ENCODE measurements at places on chromosomes 3 and 15.

DNA sequence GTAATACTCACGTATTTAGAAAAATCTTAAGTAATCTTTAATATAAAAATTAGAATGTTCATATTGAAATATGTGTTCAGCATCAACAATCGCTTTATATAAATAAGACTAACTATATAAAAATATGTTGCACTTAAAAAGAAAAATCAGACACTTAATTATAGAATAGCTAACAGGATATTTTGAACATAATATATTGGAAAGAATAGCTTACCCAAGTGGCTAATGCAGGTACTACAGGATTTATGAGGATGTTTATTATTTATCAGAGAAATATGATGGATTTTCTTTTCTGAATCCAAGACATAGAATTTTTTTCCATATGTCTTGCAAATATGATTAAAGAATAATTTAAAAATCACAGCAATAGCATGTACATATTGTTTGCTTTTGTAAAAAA lies 567.9 kb upstream of the GBE1 start:
- DNase-seq: no peak

GRCh38 chr15:101520395-101520794 lies 30.9 kb upstream of the PCSK6 start:
- DNase-seq: no peak

- no peak for DNase-seq
Measured at GRCh38 chr3:124993466-124993865, 58.9 kb upstream of the MUC13 start.

DNA sequence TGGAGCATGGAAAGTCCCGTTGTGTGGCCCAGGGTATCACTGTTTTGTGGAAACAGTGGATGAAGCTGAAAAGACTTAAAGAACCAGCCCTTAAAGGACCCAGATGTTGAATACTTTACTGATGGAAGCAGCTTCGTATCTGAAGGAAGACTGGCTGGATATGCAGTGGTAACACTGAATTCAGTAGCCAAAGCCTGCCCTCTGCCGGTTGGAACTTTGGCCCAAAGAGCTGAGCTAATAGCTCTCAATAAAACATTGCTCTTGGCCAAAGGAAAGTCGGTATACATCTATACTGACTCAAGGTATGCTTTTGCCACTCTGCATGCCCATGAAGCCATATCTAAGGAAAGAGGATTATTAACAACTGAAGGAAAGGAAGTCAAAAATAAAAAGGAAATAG lies 885.4 kb downstream of the PDCD6IP start:
- DNase-seq: peak; percentile 14

GRCh38 chr15:68643216-68643830 lies 64.5 kb downstream of the CORO2B start:
- no peak for DNase-seq

GRCh38 chr3:170757038-170757437 lies 113.0 kb downstream of the RPL22L1 start:
- no peak for DNase-seq

DNA sequence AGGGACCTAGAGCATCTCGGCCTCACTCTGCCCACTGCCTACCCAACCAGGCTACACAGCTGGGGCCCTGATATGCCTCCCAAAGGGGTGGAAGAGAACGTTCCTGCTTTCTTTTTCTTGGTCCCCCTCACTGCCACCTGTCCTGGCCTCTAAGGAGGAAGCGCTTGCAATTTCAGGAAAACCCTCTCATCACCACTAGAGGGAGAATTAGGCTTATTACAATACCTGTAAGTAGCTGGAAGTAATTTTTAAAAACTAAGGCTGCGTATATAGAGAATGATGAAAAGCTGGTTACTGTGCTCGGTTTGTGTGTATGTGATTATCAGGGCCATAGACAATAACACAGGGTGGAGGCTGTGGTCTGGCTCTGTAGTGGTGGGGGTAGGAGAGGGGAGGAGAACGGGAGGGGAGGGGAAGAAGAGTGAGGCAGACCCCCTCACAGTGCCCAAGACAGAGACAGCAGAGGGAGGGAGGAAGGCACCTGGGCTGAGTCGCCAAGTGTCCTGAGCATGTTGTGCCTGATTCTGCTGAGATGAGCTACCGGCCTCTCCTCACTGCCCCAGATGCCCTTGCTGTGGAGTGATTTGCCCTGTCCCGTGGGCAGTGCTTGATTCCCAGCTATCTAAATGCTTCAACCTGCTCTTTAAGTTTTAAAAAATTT lies 3.3 kb downstream of the GABRG3 start:
- DNase-seq: no peak

DNA sequence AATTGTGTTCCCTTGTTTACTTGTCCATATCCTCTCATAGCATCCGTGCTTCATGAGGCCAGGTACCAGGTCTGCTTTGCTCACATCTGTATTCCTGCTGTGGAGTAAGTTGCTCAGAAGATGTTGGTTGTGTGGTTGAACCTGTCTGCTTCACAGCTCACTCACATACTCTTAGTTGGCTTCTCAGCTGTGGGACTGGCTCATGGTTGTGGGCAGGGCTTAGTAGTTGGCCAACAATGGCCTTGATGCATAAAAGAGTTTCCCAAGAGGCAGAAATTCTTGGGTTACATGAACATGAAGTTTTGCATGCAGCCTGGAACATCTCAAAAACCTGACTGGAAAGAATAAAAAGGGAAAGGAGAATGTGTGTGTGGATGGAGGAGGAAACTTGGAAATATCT lies 17.0 kb downstream of the CELF6 start:
- DNase-seq: no peak

DNA sequence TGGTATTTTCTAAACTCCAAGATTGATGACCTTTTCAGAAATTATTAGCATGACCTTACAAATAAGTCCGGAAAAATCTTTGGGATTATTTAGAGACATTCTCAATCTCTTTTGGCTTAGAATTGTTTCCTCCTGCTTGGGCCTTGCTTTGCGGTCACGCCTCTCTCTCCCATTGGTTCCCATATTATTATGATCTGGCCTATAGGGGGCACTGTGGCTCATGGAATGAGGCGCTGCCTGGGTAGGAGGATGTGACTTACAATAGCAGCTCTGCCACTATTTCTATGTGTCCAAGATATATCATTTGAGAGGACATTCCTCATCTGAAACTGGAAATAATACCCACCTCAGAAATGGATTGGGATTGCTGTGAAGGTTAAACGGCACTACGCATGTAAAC lies 464.9 kb downstream of the MFSD1 start:
- DNase-seq: no peak

- no peak for DNase-seq
Measured at GRCh38 chr15:68504681-68505170, 72.8 kb upstream of the ITGA11 start.

DNA sequence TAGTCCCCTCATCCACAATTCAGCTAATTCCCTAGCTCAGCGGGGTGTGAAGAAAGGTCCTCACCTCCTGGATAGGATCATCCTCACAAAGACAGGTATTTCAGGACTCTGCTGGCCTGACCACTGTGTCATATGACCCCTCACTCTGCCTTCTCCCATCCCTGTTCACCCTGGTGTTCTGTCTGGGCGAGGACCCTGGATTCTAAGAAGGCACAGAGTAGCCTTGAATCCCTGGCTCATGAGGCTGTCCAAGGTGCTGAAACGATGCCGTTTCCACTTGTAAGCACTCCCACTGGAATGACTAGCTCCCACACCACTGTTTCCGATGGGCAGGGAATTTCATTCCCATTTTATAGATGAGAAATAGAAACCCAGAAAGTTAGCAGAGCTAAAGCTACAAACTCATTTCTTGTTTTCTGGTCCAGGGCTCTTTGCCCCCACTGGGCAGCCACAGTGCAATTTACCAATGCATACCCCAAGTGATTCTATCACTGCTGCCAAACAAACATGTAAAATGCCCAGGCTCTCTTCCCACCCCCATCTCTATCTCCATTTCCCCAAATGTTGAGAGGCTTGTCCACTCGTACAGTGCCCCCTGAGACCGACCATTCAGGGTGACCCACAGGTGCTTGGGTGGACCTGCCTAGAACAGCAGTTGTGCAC lies 83.2 kb downstream of the RAB11A start:
- DNase-seq: no peak

- no peak for DNase-seq
Measured at GRCh38 chr15:58510715-58511598, 79.2 kb downstream of the LIPC start.

DNA sequence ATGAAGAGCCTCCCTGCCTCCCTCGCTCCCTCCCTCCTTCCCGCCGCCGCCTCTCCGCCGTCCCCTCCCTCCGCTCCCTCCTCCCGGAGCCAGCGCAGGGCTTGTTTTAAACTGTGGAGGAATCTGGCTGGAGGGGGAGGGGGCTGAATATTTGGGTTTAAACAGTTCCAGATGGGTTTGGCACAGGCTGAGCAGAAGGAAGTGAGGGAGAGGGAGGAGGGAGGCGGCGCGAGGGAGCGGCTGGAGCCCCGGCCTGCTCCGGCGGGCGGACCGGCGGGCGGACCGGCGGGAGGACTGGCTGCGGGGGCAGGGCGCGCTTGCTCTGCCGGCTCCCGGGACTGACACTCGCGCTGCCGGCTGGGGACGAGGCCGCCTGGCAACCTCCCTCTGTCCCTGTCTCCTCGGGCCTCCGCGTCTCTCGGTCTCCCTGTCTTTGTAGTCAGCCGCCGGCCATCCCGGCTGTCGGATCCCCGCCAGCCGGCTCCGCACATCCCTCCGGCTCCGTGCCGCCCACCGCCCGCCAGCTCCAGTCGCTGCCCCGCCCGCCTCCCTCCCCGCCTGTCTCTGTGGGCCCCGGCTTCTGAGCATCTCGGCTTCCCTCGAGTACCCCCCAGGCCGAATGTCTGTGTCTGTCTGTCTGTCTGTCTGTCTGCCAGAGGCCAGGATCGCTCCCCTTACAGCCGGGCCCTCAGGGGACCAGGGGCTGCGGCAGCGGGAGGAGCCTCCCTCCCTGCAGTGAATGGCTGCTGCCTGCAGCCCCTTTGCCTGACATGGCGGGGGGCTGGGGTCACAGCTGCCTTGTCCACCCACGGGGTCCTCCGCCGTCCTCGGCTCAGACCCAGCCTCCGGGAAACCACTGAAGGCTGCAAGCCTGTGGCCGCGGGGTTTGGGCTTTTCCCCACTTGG lies 7.6 kb downstream of the EPHB3 start:
- peak; percentile 42 for DNase-seq

DNA sequence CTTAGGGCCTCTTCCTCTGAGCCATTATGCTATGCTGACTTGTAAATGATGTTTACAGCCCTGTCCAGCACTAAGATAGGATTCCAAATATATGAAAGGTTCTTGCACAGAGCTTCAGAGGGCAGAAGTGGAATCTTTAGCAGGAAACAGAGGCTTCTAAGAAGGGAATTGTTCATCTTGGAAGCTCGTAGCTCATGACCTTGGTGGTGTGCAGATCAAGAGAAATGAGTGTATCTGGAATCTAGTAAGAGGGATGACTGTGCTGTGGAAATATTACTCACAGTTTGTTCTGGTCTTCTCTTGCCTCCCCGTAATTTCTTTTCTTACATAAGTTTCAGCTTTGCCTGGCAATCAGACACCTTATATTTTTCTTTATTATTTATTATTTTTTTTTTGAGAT lies 175.8 kb downstream of the SPATA16 start:
- no peak for DNase-seq

DNA sequence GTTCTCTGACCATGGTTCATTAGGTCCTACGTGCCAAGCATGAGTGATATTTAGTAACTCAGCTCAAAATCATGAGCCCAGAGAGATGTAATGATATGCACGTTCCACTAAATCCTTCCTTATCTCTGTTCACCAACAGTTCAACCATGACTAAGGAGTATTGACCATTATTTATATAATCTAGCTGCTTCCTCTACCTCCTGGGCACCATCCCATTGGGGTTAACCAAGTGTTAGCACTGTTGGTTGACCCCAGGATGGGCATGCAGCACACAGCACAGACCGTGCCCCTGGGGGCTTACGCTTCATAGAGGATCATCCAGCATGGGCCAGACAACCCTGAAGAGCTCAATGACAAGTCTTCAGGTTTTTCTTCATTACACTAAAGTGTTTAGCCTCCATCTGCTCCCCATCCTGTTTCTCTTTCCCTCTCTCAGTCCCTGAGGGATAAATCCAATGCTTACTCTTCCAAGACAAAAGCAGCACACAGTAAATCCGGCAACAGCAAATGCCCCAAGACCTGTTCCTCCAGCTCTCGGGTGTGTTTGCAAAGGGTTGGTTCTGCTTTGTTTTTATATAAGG lies 10.4 kb downstream of the FAM174B start:
- no peak for DNase-seq

GRCh38 chr15:27693280-27693679 lies 405.8 kb downstream of the OCA2 start:
- no peak for DNase-seq

GRCh38 chr3:38229036-38229435 lies 36.6 kb upstream of the SLC22A13 start:
- no peak for DNase-seq

DNA sequence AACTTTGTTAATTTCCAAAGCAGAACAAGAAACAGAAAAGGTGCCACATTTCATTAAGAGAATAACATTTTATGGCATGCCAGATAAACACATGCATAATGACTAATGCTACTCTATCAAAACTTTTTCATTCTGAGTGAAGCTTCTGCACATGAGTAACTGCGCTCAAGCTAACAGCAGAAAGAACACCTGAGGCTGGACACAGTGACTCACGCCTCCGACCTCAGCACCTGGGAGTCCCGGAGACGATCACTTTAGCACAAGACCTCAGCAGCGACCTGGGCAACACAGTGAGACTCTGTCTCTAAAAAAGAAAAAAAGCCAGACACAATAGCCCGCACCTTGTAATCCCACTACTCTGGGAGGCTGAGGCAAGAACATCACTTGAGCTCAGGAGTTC lies 70.6 kb downstream of the ACAP2 start:
- no peak for DNase-seq

DNA sequence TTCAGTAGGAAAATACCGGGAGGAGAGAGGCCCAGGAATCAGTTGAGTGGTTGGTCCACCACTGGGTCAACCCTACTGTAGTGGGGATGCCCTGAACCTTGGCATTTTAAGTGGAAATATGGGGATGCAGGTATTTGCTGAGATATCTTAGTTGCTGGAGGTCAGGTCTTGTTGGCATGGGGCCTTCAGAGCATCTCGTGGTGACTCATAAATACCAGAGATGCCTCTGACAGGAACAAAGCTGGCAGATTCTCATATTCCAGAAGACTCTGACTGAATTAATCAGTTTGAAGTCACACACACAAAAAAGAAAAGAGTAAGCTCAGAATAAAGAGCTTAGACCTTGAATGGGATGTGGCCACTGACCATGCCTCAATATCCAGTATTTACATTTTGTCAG lies 91.6 kb downstream of the CACNA2D3 start:
- no peak for DNase-seq

GRCh38 chr3:192881159-192881786 lies 36.4 kb downstream of the MB21D2 start:
- no peak for DNase-seq

GRCh38 chr15:98455904-98456303 lies 192.4 kb upstream of the IGF1R start:
- no peak for DNase-seq
